Cardiac atrium fibroblast (primary cell): ENCODE measurements at places on chromosomes 3 and 15. TPM values are rescaled to one million over a fixed set of nuclear protein-coding genes. Genes with fewer than 3 reads are reported as not detected.

Gene USP3
- 16.6 and 26.7 TPM in 2 replicates for total RNA-seq

Gene SLC2A2
- not detected in 2 replicates for total RNA-seq

Gene CHRNA3
- not detected in 2 replicates for total RNA-seq

Gene SEMA3G
- total RNA-seq, result under 0.01 and 0.49 TPM in 2 replicates

Gene MNS1
- total RNA-seq, result 0.72 and 2.8 TPM in 2 replicates

Gene TM4SF18
- total RNA-seq, result 0.36 and 2.4 TPM in 2 replicates

Gene ROBO2
- under 0.01 and 0.32 TPM in 2 replicates for total RNA-seq

Gene OR5K2
- not detected in 2 replicates for total RNA-seq

Gene KBTBD13
- total RNA-seq, result not detected in 2 replicates

Gene GOLGA6L6
- total RNA-seq, result not detected in 2 replicates

Gene PPM1M
- 11.7 and 12.5 TPM in 2 replicates for total RNA-seq

Gene TICRR
- 2.5 and 2.8 TPM in 2 replicates for total RNA-seq

Gene SNTN
- not detected in 2 replicates for total RNA-seq

Gene ZPLD1
- total RNA-seq, result not detected in 2 replicates

Gene FBN1
- 911 and 1,039 TPM in 2 replicates for total RNA-seq

Gene NFKBIZ
- total RNA-seq, result 39.2 and 47.1 TPM in 2 replicates
